ENCODE measurements at places on chromosomes 3 and 15. TPM values are rescaled to one million over a fixed set of nuclear protein-coding genes. Genes with fewer than 3 reads are reported as not detected.

DNA sequence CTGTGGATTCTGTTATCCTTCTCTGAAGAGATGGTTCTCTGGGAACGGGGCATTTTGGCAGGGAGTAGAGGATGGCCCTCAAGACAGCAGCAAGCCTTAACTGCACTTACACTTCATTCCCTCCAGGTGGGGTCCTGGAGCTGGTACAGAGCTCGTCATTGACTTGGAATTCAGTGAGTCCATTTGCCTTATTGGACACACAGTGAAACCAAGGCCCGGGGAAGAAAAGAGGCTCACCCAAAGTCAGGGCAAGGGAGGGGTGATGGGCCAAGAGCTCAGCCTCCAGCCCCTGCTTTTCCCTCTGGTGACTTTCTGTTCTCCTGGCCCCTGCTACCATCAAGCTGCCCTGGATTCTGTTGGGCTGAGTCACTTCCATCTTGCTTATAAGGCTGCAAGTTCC lies 125.6 kb downstream of the ETFA start:
- no peak for DNase-seq

The CCR2 gene
- total RNA-seq = 0.33 TPM

The LRRC15 gene
- total RNA-seq = not detected

GRCh38 chr3:172034786-172035685 lies 4.3 kb upstream of the FNDC3B start:
- DNase-seq = no peak

The FMN1 gene
- 1.2 TPM for total RNA-seq

DNA sequence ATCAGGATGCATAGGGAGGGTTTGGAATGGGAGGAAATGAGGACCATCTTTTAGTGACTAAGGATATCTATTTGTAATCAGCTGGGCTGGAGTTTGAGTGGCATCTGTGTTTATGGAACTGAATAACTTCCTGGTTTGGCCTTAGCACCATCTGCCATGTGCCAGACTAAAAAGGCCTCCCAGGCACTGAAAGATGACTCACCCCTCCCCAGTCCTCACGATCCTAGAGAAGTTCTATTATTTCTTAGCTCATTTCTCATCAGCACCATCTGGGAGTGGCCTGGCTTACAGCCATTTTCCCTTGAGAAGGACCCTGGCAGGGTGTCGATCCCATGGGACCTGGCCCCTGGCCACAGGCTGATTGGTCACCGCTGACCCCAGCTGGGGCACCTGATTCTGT lies 23.9 kb upstream of the CTXND1 start:
- DNase-seq = no peak

DNA sequence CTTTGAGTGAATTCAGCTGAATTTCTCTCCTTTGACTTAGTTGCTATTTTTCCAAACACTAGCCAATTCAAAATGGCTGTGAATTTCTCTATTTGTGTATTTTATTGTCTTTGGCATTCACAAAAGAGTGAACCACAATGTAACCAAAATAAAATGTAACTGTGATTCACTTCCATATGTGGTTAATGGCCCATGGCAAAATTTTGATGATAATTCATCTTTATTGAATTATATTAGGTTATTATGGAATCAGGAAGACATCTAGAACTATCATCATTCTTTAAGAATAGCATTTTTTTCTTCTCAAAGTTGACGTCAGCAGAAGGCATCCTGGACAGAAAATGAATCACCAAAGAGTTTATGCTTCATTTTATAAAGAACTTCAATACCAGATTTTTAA lies 705.3 kb upstream of the NAALADL2 start:
- DNase-seq = no peak

DNA sequence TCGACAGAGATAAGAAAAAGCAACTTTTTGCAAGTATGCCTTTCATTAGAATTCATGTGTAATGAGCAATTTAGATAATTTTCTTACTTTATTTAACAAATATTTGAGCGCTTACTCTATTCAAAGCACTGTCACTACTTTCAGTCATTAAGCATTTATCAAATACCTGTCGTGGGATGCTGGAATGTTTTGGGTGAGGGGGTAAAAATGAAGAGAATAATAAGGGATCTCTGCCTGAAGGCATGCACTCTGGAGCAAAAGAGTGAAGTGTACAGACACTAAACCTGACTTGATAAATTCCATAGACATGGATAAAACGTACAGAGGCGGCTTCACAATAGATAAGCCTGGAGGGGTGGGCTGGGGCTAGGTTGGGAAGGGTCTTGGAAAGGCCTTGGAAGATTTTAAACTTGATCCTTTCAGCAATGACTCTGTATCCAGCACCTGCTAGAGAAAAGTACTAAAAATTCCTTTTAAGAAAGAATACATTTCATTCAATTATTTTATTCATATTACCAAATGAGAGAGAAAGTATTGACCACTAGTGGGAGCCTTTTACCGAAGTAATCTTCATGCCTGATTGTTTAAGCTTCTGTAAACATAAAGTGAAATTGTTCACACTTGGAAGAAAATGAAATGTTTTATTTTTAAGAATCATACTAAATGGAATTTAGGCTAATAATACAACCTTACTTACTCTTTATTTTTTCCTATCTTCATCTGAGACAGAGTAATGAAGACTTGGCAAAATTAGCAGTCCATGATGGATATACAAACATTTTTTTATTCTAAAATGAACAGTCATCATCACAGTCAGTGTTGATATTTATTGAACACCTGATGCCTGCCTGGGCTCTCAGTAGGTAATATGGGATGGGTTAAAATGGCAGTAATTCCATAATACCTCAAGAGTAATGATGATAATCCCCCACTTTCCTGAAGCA lies 113.2 kb downstream of the PPP2R3A start:
- no peak for DNase-seq

- DNase-seq = no peak
Measured at GRCh38 chr15:80514071-80514780, 110.0 kb downstream of the ARNT2 start.

DNA sequence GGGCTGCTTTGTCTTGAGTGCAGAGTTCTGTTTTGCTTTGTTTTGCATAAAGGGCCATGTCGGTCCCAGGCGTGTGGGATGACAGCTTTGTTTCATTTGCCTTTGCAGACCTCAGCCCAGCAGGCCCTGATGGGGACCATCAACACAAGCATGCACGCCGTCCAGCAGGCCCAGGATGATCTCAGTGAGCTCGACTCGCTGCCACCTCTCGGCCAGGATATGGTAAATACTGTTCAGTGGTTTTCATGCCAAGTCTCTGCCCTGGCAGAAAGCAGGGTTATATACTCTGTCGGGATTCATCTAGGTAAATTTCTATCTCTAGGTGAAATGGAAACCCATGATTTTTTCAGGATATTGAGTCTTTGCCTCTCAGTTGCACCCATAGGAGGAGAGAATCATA lies 343.9 kb upstream of the TPM1 start:
- DNase-seq = no peak
